NCI-H2171 (cell line): ENCODE measurements at places on chromosomes 3 and 15.

DNA sequence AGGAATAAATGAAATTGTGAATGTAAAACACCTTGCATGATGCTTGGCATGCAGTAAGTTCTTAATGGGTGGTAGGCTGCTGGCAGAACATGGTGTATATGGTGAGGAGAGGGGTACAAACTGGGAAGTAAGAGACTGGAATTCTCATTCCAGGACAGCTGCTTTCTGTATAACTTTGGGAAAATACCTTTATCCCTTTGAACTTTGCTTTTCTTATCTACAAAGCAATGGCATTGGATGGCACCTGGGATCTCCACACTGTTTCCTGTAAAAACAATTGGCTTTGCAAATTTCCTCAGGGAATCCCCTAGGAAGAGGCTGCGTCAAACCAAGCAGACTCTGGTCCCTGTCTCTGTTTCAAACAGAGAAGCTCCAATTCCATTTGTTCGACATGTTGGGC, 100.7 kb upstream of the SLC4A7 start:
- DNase-seq = no peak

DNA sequence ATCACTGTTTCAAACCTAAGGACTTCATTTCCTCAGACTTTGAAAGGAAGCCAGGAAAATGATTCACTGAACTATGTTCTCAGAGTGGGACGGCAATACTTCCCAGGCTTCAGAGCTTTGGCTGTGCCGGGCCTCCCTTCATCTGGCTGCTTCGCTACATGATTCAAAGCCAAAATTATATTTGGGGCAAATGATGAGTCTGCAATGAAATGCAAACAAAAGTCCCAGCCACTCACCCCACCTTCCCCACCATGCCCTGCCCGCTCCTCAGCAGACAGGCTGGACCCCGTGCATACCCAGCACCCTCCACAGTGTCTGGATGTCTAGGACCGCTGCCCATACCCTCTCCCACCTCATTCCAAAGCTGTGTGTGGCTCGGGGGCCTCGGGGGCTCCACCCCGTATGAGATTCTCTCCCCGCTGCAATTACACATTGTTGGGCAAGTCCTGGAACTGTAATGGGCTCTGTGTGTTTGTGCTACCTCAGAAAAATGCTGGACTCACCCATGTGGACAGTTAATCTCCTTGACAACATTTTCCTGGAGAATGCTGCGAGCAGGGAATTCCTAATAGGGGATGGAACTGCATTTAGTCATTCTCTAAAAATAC, 32.2 kb downstream of the ATP10A start:
- DNase-seq = no peak

- no peak for DNase-seq
These were observed 81.7 kb downstream of the CEP63 start for GRCh38 chr3:134567605-134568004.

DNA sequence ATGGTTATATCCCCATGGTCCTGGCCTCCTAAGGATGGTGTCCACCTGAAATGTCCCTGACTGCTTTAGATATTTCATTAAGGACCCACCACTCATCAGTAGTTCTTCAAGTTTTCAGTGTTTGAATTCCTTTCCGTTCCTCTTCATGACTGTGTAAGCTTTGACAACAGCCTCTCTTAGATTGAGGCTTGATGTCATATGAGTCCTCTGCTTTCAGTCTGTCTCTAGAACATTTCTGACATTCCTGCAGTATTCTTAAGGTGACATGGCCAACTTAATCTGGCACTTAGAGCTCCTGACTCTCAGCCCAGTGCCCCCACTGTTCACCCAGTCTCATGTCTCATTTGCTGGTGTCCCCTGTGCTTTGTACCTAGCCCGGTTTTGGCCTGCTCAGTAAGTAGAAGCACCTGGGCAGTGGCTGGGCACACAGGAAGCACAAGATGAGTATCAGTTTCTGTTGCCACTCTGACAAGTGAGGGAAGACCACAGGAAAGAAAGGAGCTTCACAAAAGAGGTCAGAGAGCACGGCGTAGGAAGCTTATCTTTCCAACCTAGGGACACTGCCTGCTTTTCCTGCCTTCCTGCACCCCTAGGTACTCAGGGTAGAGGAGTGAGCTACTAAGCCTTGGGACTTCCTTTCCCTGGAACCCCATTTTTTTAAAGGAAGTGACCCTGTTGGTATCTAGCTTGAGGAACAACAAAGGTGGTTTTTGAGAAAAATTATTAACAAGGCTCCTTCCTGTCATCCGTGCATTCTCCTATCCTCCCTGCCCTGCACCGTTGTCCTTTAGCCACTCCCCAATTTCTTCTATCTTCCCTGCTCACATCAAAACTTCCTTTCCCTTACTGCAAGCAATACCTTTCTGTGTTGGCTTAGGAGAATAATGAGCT, 103.1 kb downstream of the KLHL25 start:
- DNase-seq = no peak

DNA sequence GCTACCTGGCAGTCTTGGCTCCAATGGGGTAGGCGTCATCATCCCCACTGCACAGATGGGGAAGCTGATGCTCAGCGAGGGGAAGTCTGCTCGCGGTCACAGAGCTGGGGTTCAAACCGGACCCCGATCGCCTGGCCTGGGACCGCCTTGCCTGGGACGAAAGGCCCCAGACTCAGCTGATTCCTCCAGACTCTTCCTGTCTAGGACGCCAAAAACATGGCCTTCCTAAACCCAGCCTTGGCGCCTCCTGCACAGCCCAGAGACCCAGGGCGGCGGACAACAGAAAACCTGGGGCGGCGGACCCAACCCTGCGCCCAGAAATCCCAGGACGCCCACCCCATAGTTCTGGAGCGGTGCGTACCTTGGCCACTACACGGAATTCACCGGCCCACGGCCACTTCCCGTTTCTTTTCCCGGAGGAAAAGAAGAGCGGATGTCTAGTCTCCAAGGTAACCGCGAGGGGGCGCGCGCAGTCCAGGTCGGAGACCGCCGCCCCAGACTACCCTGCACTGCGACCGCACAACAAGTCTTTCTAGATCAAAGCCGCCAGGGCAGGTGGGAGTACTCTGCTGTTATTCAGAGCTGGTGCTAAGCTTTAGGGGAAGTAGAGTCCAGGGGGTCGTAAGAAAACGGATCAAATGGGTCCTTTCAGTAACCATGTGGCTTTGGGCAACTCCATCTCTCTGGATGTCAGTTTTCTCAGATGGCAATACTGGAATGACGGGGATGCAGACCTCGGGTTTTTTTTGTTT, 4.9 kb upstream of the IL17RD start:
- peak; percentile 34 for DNase-seq

GRCh38 chr3:181615666-181616065, 96.1 kb upstream of the SOX2 start:
- no peak for DNase-seq
